Thymus (tissue), 14 donors: ENCODE measurements at places on chromosomes 4 and X. TPM values are rescaled to one million over a fixed set of nuclear protein-coding genes. Genes with fewer than 3 reads are reported as not detected.
A peak's percentile ranks its signal among the peaks of the same experiment; 100 is the strongest.

Gene TLR10
- 8.9 TPM for total RNA-seq

Gene GPR143
- 1.7 TPM for total RNA-seq

Gene UBA1
- 99.8 TPM for total RNA-seq

Gene OTC
- 0.05 TPM for total RNA-seq

DNA sequence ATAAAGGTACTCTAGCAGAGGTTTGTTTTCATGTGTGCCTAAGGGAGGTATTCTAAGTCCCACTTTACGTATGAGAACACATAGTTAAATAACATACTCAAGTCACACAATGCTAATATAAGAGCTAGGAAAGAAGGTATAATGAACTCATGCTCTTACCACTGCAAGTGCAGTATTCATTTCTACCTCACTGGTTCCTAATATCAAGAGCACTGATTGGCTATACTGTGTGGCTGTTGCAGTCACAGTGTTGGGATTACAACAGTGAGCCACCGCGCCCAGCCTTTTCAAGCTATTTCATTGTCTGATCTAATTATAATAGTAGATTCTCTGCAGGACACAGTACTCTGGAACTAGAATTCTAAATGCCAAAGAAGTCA lies 84.0 kb downstream of the PDS5A start:
- no peak for DNase-seq
- no peaks in the 10 kb centered on the region for H3K4me1 ChIP-seq
- H3K4me3 ChIP-seq: no peak overlapping the region
- H3K36me3 ChIP-seq: peaks cover 29% of the 10 kb centered on the region
- no peaks in the 10 kb centered on the region for H3K27me3 ChIP-seq

- no peak for DNase-seq
- H3K27ac ChIP-seq: no peak overlapping the region
- peaks cover 40% of the 10 kb centered on the region for H3K27me3 ChIP-seq
- no peaks in the 10 kb centered on the region for H3K36me3 ChIP-seq
- H3K4me1 ChIP-seq: no peaks in the 10 kb centered on the region
These were observed 1.7 kb upstream of the GPR50 start for GRCh38 chrX:151174581-151175282.

DNA sequence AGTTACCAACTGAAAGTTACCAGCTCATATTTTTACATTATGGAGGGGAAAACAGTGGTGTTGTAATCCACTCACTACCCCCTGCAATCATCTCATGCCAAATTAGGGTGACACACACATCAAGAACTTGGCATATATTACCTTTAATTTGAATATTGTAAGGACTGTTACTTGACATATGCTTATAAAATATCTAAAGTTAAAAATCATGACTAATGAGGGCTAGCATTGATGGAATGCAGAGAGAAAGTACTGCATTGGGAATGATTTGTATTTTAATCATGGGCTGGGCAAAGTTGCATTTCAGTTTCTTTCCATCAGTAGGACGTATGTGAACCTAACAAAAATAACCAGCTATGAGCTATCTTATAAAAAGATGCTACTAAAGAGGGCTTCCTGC lies 517.5 kb upstream of the GRIA3 start:
- H3K27me3 ChIP-seq: no peaks in the 10 kb centered on the region
- H3K27ac ChIP-seq: no peak overlapping the region
- no peak for DNase-seq
- no peak overlapping the region for H3K4me3 ChIP-seq

DNA sequence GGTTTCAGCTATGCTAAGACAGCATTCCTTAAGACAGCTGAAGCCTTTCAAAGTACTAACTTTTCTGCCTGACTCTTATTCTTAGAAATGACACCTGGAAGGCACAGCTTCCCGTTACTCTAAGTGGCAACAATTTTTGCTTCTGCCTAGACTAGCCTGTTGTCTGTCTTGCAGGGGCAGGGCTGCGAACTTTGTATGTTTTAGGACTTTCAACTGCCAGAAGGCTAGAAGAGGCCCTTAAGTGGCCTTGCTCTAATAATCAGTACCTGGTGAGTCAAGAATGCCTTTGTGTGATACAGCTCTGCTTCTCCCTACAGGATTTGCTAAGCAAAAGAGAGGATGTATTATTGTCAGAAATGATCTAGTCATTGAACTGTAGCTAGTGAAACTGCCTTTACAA lies 30.0 kb upstream of the TFDP3 start:
- peaks cover 2% of the 10 kb centered on the region for H3K4me1 ChIP-seq
- no peak for DNase-seq
- peak overlapping the region; percentile 18 for H3K27ac ChIP-seq
- H3K27me3 ChIP-seq: no peaks in the 10 kb centered on the region
- H3K36me3 ChIP-seq: no peaks in the 10 kb centered on the region
- no peak overlapping the region for H3K4me3 ChIP-seq

DNA sequence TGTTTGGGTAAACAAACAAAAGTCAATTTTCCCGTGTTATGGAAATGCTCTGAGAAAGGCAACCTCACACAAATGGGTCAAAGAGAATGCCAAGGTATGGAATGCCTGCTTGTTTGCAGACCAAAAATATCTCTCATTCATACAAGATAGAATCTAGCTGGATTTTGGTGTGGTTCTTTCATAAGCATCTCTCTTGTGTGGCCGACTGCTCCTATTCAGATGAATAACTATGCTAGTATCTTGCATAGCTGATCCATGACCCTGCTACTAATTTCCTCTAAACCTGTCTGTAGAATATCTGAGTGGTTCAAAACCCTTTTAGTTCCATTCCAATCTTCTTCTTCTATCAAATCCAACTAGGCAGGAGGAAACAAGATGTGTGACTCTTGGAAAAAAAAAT lies 28.2 kb upstream of the SORBS2 start:
- no peak overlapping the region for H3K27ac ChIP-seq
- H3K4me1 ChIP-seq: no peaks in the 10 kb centered on the region
- no peaks in the 10 kb centered on the region for H3K36me3 ChIP-seq

DNA sequence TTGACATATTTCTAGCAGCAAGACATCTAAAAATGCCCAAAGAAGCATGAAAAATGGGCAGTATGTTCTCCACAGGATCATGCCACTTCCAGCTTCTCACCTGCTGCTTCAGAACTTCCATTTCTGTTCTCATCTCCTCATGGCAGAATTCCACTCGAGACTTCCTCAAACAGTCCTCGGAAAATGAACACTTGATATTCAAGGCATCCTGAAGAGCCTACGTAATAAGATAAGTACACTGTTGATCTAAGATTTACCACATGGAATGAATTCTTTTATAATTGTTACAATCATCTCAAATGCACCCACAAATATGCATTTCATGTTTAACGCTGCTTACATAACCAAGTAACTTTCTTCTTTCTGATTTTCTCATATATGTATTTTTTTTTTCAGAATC lies 14.1 kb downstream of the TNIP3 start:
- peaks cover 4% of the 10 kb centered on the region for H3K4me1 ChIP-seq
- H3K27me3 ChIP-seq: no peaks in the 10 kb centered on the region
- no peaks in the 10 kb centered on the region for H3K36me3 ChIP-seq
- no peak for DNase-seq
- H3K4me3 ChIP-seq: no peak overlapping the region

- no peak overlapping the region for H3K27ac ChIP-seq
- no peak overlapping the region for H3K4me3 ChIP-seq
- no peaks in the 10 kb centered on the region for H3K4me1 ChIP-seq
- no peaks in the 10 kb centered on the region for H3K27me3 ChIP-seq
These were observed 44.8 kb upstream of the RPS6KA3 start for GRCh38 chrX:20311505-20311904.
